Hippocampal formation (tissue), 2 donors: ENCODE measurements at places on chromosomes 3 and 15.

- DNase-seq: no peak
Observed at GRCh38 chr15:93111451-93111850, 22.4 kb upstream of the RGMA start.

- DNase-seq: no peak
Observed at GRCh38 chr3:48538451-48538850, 18.2 kb downstream of the PFKFB4 start.

- no peak for DNase-seq
Observed at GRCh38 chr3:98612587-98612986, 19.2 kb upstream of the CPOX start.

DNA sequence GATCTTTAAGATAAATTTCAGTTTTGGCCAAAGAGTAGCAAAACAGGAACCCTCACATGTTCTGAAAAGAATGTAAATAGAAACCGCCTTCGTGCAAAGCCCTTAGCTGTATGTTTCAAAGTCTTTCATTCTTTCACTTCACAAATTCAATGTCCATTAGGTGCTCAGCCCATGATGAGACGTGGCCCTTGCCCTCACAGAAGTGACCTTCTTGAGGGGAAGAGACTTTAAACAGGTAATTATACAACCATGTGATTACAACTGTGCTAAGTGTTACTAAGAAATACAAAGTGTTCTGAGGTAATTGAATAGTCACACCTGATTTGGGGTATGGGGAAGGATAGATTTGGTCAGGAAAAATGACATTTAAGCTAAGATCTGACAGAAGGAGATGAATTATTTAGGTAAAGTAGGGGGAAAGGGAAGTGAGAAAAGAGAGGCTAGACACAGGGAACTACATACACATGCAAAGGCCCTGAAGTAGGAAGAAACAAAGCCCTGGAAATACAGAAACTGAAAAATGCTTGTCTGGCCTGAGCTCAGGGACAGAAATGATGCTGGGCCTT lies 19.6 kb downstream of the HSPBAP1 start:
- no peak for DNase-seq

DNA sequence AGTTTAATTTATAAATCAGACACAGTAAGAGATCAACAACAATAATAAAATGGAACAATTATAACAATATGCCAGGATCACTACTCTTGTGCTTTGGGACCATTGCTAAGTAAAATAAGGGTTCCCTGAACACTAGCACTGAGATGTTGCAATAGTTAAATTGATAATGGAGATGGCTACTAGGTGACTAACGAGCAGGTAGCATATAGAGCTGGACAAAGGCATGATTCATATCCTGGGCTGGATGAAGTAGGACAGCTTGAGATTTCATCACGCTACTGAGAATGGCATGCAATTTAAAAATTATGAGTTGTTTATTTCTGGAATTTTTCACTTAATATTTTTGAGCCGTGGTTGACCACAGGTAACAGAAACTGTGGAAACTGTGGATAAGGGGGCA lies 20.7 kb upstream of the MYZAP start:
- DNase-seq: no peak

GRCh38 chr15:49439678-49440395 lies 16.8 kb downstream of the FGF7 start:
- no peak for DNase-seq

DNA sequence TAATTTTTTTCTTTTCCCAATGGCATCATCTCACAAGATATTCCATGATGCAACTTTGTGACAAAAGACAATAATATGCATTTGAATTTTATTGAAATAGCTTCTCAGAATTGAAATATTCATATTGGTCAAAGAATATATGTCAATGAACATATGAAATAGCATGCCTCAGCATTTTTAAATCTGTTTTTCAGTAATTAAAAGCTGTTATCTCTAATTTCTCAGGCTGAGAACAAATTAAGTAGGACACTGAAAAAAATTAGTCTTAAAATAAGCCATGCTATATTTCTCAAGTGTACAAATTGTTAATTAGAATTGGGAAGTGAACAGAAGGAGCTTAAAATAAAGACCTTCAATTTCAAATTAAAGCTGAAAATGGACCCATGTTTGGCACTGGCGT lies 570.1 kb downstream of the MFSD1 start:
- no peak for DNase-seq

DNA sequence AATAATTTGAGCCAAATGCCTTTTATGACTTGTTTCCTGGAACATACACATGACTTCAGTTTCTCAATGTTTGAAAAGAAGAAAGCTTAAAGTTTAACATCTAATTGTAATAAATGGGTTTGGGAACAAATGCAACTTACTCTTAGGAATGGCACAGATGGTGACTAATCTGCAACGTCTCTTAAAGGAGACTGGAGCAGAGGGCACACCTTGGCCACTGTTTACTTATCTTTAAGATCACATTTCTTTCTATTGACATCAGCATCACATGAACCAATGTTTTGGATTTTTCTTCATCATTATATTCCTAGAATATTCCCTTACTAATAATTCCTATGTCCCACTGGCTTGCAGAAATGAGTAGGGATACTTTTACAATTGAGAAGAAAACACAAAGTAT lies 229.5 kb downstream of the CHL1 start:
- no peak for DNase-seq
